ENCODE measurements at places on chromosomes 3 and 15.

- no peak for DNase-seq
Measured at GRCh38 chr3:184985586-184985985, 167.3 kb downstream of the C3orf70 start.

DNA sequence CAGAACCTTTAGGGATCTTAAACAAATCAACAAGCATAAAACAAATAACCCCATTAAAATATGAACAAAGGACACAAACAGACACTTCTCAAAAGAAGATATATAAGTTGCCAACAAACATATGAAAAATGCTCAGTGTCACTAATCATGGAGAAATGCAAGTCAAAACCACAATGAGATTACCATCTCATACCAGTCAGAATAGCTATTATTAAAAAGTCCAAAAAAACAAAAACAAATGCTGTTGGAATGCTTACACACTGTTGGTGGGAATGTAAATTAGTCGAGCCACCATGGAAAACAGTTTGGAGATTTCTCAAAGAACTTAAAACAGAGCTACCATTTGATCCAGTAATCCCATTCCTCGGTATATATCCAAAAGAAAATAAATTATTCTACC is 423.6 kb downstream of the OTOL1 start:
- DNase-seq: no peak

DNA sequence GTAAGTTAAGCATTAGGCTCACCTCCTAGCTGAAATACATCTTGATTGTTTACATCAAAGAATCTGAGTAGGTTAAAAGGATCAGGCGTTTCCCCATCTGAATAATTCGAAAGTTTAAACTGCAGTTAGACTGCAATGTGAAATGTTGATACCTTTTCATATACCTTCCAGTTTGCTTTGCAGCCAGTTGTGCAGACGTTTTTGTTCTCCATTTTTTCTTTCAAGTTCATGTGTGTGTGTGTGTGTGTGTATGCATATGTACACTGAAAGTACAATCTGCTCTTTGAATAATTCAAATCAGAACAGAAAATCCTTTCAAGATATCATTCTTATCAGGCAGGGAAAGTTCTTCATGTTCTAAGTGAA is 2.9 kb downstream of the ITPR1 start:
- no peak for DNase-seq

GRCh38 chr3:142997330-142997729 is 4.0 kb upstream of the U2SURP start:
- DNase-seq: no peak

DNA sequence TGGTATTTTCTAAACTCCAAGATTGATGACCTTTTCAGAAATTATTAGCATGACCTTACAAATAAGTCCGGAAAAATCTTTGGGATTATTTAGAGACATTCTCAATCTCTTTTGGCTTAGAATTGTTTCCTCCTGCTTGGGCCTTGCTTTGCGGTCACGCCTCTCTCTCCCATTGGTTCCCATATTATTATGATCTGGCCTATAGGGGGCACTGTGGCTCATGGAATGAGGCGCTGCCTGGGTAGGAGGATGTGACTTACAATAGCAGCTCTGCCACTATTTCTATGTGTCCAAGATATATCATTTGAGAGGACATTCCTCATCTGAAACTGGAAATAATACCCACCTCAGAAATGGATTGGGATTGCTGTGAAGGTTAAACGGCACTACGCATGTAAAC is 464.9 kb downstream of the MFSD1 start:
- DNase-seq: no peak
